ENCODE measurements at places on chromosomes 7 and 10. TPM values are rescaled to one million over a fixed set of nuclear protein-coding genes. Genes with fewer than 3 reads are reported as not detected.

Gene H2AZ2
- total RNA-seq = 267 TPM

Gene FAM25C
- total RNA-seq = not detected

Gene EVX1
- not detected for total RNA-seq

Gene ZNF487
- total RNA-seq = 8.9 TPM

Gene FOXI2
- total RNA-seq = not detected

Gene CRHR2
- total RNA-seq = not detected
